CD4-positive, alpha-beta T cell treated with Interleukin-15 for 4 hours (primary cell): ENCODE measurements at places on chromosomes 4 and X.

DNA sequence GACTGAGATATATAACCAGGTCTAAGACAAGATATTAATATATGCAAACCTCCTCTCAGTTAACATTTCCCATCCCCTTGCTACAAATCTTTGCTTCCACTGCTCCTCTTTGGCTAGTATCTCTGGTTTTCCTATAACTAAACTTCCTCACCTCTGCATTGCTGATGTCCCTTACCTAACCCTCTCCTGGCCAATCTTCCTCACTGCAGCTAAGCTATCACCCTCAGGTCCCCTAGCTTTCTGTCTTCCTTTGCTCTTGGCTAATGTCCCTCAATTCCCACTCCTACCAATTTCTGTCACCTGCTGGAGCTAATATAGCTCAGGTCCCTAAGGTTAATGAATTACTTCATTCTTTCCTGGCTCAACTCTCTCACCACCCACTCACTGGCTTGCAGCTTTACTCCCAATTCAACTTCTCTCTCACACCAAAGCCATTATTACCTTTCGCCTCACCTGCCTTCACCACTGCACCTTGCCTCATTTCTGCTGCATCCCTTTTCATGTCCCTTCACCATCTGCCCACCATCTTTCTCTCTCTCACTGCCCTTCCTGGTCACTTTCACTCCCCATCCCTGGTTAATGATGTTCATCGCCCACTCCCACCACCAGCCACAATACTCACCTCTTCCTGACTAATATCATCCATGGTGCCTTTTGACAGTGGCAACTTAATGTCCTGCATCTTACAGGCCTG is 26.7 kb downstream of the SMC1A start:
- DNase-seq: no peak

DNA sequence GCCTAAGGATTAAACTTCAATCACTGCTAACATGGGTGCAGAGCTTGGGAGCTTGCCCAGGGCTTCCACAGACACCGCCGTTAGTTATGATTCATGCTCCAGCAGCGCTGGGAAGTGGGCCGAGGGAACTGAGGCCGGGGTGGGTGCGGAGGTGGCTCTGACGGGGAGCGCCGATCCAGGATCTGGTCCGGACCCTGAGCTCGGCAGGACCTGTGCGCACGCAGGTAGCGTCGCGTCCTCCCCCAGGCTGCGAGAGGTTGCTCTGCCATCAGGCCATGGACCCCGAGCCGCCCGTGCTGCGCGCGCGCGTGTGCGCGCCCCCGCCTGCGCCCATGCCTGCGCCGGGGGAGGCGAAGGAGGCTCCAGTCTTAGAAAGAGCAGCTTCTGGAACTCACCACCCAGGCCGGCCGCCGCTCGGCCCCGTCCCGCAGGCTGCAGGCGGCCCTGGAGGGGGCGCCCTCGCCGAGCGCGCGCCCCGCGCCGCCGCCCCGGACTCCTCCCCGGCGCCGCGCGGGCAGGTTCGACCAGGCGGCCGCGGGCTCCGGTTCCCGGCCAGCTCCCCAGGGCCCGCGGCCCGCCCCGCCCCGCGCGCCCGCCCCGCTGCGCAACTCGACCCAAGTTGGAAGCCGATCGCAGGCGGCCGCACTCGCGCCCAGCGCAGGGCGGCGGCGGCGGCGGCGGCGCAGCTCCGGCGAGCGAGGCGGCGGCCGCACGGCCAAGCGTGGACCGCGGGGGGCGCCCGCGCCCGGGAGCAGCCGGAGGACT is 732 bp upstream of the ADRA2C start:
- DNase-seq: no peak

DNA sequence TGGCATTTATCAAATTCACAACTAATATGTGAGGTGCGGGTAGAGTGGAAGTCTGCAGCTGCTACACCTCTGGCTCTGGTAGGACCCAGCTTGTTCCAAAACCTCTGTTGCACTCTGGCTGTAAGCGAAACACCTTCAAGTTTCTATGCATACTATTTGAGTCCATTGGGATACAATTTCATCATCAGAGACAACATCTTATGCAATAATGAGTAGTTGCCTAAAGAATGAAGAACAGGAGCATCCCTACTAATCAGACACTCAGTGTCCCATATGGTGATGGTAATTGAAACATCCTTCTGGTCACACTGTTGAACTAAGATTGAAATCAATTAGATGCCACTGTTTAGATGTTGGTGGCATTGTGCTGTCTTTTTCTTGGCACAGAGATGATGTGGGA is 178.4 kb downstream of the MGST2 start:
- no peak for DNase-seq

DNA sequence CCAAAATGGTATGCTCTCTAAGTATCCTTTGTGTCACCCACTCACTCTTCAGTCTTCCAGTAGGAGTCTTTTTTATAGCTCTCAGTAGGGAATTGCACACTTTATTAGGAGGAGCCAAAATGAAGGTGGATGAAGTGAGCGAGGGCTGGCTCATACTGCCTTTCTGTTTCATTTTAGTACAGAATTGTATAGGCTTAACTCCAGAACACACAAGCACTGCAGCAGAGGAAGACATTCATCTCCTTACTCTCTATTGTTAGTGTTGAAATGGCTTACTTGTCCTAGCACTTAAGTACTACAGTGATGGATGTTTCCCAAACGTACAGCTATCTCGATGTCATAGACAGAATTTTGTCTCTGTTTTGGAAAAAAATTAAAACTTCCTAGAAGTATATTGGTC is 327.3 kb upstream of the ATOH1 start:
- no peak for DNase-seq

DNA sequence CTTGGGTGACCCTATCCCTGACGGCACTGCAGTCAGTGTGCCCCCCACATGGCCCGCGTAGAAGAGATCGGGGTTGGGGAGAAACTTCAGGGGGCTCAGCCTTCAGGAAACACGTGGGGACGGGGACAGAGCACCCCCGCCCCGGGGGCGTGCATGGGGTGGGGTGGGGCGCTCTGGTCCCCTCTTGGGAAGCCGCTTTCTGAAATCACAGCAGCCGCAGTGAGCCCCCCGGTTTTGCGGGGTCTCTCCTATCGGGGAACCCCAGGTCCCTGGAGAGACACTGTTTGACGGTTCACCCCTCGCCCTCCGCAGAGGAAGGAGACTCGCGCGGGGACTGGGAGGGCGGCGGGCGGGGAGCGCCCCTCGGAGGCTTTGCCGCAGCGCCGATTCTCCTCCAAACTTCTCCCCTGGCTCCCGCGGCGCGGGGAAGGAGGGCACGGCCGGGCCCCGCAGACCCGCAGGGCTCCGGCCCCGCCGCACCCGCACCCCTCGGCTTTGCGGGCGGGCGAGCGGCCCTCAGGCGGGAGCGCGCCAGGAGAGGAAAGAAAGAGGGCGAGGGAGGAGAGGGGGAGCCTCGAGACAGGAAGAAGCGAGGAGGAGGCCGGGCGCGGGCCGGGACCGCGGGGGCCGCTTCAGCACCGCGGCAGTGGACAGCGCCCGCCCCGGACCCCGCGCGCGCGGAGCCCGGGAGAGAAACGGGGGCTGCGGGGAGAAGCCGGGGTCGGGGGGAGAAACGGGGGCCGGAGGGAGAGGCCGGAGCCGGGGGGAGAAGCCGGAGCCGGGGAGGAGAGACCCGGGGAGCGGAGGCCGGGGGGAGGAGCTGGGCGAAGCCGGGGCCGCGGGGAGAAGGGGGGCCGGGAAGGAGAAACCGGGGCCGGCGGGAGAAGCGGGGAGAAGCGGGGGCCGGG is 612 bp downstream of the CPLX1 start:
- peak; percentile 23 for DNase-seq

GRCh38 chr4:157803421-157803820 is 369.4 kb downstream of the GASK1B start:
- no peak for DNase-seq

GRCh38 chrX:96449191-96449590 is 235.5 kb upstream of the DIAPH2 start:
- no peak for DNase-seq

GRCh38 chr4:108171339-108172230 is 2.9 kb upstream of the LEF1 start:
- peak; percentile 42 for DNase-seq

DNA sequence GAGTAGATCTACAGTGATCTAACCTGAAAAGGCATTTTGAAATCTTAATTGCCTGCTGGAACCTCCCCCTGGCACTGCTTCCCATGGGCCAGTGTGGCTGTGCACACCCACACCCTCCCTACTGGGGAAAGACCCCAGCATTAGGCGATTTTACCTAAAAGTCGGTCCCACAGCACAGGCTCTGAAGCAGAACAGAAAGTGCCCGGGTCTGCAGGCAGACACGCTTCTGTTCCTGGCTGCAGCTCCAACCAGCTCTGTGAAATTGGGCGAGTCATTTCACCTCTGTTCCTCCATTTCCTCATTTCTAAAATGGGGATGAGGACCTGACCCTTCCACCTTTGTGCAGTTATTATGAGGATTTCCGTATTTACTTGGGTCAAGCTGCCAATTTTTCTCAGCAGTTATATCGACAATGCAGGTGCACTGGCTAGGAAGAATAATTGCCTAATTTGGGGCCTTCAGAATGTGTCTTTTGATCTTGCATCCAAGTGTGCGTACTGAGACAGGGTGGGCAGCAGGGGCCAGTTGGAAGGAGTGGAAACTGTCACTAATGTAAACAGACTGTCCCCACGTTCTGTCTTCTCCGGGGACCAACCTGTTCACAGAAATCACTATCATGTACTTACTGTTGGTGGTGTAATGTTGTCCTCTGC is 7.1 kb downstream of the KLF3 start:
- no peak for DNase-seq

DNA sequence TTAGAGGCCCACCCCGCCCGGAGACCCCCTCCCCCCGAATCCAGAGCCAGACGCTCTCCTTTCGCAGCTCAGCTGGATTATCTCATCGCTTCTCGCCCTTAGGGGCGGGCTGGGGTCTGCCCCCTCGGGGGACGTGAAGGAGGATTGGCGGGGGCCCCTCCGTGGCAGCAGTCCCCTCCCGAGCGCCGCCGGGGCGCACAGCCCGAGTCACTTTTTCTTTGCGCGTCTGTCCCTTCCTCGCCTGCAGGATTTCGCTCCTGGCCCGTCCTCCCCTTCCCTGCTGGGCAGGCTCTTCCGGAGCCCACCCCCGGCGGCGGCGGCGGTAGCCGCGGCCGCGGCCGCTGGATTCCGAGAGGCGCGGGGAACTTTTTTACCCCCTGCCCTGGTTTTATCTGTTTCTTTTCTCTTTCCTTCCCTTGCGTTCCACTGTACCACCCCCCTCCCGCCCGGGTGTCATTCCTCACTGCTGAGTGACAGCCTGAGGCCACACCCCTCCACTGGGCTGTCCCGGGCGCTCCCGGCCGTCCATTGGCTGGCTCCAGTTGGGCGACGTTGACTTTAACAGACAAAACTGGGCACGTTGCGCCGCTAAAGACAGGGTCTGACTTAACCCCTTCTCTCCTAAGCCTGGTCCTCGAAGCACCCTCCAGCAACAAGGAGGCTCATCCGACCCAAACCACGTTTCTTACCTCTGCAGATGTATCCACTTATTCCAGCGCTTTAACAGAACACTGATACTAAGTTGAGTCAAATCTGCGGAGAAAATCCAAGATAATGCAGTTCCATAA is 492 bp upstream of the NKX3-2 start:
- no peak for DNase-seq

- no peak for DNase-seq
Measured at GRCh38 chr4:7557456-7557855, 122.7 kb upstream of the PSAPL1 start.

GRCh38 chrX:10169175-10169574 is 12.4 kb downstream of the CLCN4 start:
- DNase-seq: no peak

DNA sequence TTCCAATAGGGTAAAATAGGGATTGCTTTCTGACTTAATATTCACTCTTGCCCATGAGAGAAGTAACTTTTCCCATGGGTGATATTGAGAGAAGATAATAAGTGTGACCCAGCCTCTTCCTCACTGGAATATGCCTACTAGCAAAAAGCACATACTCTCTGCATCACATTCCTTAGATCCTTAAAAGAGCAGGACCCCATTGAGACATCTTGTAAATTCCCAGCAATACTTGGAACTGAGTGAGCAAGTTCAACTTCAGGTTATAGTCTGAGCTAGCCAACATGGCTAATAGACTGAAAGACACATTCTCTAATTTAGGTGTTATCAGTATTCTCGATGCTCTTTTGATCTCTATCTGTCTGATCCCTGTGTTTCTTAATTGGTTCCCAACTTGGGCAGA is 1372.3 kb downstream of the STIM2 start:
- no peak for DNase-seq

DNA sequence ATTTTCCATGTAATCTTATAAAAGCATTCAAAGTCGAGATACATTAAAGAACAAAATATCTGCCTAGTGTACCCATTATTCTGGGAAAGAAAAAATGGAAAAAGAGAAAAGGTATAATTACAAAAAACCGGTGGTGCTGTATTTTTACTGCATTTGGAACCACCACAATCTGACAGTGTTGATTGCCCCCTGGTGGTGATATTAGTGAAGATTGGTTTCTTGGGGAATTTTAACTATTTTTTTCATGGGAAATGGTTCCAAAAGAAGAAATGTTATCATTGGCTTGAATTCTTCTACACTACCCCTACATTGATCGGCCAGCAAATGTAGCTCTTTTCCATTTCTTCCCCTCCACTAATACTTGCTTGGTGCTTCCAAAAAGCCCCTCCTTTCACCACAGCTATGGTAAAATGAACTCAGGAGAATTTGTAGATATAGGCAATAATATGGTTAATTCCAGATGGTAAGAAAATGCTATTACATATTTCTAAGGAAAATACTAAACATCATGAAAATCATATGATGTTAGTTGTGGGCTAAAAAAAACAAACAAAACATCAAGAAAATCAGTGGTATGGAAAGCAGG is 50.0 kb downstream of the COX18 start:
- DNase-seq: peak; percentile 42

- DNase-seq: no peak
Measured at GRCh38 chr4:73499996-73500765, 18.6 kb downstream of the AFM start.

- DNase-seq: peak; percentile 41
Measured at GRCh38 chrX:49754233-49754857, 58.6 kb upstream of the PAGE1 start.
